Right hindlimb (tissue), 1 donor: ENCODE measurements at places on chromosomes 12 and 14.

DNA sequence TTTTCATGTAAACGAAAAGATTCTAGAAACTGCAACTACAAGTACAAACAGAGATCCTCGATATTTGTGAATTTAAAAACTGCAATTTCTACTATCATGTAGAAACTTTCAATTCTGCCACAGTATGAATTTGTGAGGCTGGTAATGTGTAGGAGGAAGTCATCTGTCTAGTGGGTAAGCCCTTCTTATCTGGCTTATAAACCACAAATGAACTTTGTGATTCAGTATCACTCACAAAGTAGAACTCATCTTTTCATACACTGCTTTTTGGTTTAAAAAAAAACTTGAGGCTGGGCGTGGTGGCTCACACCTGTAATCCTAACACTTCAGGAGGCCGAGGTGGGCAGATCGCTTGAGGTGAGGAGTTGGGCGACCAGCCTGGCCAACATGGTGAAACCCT lies 20.7 kb downstream of the GTF2A1 start:
- DNase-seq = no peak

DNA sequence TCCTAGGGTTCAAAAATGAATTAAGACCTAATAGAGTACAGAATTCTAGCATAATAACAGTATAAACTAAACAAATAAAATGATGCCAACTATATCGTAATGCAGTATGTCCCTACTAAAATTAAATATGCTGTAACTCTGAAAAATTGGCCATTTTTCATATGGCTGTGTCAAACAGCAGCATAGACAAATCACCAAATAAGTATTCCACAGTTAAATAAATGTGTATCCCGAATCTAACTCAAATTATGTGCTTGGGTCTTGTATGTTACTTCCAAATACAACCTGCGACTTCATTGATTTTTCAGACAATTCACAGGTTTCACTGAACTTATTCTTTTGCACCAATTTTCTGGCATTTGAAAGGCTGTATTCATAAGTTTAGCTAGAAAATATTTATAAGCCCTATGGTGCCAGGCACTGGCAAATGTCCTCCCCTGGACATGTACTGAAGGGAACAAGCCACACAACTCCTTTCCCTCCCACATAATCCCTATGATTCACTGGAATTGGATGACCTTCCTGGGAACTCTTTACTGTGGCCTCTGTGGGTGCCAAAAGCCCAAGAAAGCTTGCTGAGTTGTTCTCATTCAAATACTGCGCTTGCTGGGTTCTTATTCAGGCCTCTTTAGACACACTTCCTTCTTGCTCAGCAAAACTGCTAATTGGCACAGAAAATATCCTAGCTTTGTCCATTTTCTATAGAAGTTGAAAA lies 108.8 kb downstream of the KITLG start:
- DNase-seq = peak; percentile 59

DNA sequence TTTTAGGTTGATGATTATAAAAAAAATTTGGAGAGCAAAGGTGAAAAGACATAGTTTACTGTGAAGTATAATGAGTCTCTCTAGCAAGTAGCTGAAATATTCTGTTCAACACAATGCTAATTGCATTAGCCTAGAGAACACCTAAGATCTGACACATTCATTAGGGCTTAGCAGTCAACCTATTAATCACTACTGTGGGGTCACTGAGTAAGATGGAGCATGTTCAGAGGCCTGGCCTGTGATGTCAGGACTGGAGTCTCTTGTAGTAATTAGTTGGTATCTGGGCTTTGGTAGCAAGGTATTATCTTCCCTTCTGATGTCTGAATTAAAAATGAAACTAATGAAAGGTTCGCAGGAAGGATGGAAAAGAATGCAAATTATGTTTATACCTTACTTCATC lies 112.7 kb downstream of the SLC16A7 start:
- DNase-seq = no peak

DNA sequence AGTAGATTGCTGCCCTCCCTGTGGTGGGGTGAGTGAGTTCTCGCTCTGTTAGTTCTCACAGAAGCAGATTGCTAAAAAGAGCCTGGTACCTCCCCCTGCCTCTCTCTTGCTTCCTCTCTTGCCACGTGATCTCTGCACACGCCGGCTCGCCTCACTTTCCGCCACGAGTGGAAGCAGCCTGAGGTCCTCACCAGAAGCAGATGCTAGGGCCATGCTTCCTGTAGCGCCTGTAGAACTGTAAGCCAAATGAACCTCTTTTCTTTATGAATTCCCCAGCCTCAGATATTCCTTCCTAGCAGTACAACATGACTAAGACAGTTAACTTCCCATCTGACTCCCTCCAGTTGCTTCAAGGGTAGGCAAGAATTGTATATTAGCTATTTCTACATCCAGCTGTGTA lies 76.2 kb downstream of the ETV6 start:
- no peak for DNase-seq

DNA sequence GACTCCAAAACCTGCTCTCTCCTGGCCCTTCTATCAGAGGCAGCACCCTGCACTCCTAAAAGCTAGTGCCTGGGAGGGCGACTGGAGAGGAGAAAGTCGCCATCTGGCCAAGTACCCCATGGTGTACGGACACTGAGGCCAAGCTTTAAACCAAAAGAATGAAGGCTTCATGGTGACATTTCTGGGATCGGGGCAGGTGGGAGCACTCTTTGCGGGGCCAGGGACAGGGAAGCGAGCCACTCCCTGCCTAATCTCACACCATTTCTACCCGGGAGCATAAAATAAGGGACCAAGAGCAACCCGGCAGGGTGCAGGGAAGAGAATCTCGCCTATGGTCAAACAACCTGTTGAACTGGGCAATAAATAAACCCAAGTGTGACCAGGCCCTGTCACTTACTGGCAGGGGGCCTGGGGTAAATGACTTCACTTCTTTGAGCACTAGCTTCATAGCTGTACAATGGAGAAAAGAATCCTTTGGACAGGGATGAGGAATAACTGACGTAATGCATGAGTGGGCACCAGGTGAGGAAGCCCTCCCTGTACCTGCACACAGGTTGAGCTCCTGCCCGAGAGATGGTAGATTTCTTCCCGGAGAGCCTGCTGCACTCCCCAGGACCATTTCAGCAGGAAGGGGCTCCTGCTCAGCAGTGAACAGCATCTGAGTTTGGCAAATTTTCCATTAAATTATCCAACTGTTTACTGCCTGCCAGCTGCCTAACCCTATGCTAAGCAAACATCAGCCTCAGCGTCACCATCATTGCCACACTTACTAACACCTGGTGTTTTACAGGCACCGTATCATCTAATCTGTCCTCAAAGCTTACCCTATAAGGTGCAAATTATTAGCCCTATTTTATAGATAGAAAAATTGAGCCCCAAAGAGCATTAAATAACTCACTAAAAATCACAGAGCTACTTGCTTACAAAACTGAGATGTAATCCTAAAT lies 2.0 kb downstream of the SERPINA1 start:
- no peak for DNase-seq

DNA sequence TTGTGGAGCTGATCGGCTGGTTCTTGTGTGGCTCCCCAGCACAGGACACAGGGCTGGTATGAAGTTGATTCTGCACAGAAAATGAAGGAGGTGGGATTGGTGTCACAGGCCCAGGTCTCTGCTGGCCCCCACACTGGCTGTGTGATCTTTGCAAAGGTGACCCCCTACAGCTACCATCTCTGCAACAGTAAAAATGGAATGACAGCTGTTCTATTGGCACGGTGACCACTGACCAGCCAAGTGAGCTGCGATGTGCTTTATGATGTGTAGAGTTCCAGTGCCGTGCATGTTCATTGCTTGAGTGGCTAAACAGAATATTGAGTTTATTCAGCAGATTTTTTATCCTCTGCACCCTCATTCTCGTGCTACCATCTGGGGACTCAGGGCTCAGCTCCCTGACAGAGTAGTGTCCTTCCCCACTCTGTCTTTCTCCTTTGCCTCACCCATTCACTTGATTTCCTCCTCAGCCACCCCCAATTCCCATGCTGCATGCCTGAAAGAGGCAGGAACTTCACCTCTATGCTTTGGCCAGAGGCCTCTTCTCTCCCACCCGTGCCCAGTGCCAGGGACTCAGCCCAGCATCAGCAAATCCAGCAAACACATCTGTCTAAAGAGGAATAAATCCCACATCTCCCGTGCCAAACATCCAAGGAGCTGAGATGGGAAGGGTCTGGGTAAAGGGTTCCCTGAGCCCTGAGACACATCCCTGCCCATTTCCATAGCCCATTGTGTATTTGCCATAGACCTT lies 21.2 kb downstream of the C14orf132 start:
- DNase-seq = no peak

- no peak for DNase-seq
Observed at GRCh38 chr14:56334458-56334857, 216.2 kb downstream of the PELI2 start.

- DNase-seq = no peak
Observed at GRCh38 chr12:60644076-60644475, 1048.2 kb downstream of the SLC16A7 start.

DNA sequence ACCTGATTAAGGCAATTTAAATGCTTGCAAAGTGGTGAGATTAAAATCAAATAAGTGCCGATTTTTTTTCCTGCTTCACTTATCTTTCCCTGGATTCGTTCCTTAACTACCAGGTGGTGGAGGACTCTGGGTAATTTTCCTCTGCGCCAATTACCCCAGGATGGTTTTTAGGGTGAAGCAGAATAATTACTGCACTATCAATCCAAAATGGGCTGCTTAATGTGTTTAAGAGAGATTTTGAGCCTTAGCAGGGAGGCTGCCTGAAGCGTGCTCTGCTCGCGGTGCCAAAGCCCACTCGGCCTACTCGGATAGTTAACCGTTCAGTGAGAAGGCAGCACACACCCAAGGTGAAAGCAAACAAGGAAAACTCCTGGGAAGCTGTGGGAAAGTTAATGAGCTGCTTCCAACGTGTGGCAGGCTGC lies 274.9 kb upstream of the LMO3 start:
- no peak for DNase-seq
